ENCODE measurements at places on chromosomes 1 and 21.
A peak's percentile ranks its signal among the peaks of the same experiment; 100 is the strongest.

DNA sequence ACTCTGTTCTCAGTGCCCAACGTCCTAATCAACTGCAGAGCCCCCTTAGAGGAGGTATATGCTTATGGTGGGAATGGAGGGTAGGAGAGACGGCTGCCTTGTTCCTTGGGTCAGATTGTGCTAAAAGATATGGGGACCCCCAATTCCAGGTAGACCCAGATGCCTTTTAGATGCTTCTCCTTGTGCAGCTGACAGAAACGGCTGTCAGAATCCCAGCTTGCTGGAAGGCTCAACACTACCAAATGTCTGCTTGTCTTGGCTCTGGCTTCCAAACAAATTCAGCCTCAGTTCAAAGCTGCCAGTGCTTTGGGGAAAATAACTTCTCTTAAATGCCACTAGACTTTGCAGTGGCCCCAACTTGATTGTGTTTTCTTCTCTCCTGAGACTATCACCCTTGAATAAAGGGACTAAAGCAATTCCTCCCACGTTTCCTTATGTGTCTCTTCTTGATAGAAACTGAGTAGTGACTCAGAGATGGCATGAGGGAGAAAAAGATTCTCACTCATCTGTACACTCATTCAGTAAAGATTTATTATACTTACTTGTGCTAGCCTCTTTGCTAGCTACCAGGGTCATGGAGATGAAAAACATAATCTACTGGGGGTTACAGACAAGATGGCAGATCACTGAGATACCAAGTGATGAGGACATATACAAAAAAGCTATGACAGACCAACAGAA, 3.4 kb upstream of the RNF19B start:
- DNase-seq: no peak

GRCh38 chr1:58402444-58402843, 144.1 kb downstream of the OMA1 start:
- DNase-seq: no peak

GRCh38 chr1:46223472-46223943, 20.4 kb downstream of the LURAP1 start:
- peak; percentile 72 for DNase-seq

DNA sequence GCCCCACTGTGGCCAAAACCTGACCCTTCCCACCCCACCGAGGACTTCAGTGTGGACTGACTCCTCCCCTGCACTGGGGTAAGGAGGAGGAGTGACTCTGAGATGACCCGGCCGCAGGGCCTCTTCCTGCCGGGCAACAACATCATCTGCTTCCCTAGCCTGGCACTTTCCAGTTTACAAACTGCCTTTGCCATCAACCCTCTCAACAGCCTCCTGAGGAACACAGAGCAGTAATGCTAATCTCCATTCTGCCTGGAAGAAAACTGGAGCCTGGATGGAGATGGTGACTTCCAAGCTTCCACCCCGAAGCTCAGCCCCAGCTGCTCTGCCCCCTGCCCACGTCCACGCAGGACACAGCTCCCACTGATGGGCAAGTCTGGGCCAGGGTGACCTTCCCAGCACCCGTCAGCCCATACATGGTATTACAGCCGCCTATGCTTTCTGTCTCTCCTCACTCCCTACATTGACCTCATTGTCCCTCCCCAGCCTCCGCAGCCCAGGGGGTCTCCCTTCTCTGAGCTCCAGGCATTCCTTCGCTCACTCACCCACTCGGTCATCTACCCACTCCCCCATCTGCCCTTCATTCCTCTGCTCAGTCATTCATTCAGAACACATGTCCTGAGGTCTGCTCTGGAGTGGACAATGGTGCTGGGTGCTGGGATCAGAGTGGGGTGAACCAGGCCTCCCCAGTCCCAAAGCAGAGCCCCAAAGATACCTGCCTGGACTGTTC, 34.2 kb downstream of the RAP1GAP start:
- no peak for DNase-seq

GRCh38 chr1:32939655-32940371, 24.8 kb downstream of the RNF19B start:
- no peak for DNase-seq

- no peak for DNase-seq
Observed at GRCh38 chr1:166701603-166702100, 137.6 kb upstream of the POGK start.

DNA sequence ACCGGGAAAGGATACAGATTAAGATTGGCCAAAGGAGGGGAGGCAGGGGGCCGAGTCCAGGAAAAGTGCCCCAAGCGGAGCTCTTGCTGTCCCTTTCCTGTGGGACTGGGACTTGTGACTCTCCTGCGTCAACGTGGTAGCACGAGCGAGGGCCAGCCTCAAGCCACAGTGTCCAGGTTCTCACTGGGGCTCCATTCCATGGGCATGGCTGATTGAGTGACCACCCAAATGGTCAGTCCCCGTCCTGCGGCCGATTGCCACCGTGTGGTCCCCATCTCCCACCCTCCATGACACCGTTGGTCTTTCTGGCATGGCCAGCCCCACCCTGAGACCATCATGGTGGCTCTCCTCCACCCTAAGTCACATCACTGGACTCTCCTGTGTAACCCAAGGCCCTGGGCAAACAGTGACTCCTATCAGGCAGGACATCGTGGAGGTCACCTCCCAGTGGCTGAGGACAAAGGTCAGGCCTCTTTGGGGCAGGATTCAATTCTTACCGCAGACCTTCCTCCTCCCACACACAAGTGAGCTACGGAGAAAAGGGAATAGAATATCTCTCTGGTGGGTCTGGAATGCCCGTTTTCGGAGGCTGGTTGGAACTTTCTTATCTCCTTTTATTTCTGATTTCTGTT, 8.9 kb upstream of the C1orf174 start:
- DNase-seq: no peak

- DNase-seq: no peak
Observed at GRCh38 chr21:19565587-19565986, 1162.0 kb upstream of the TMPRSS15 start.

GRCh38 chr21:17495680-17496079, 17.2 kb upstream of the CXADR start:
- no peak for DNase-seq

DNA sequence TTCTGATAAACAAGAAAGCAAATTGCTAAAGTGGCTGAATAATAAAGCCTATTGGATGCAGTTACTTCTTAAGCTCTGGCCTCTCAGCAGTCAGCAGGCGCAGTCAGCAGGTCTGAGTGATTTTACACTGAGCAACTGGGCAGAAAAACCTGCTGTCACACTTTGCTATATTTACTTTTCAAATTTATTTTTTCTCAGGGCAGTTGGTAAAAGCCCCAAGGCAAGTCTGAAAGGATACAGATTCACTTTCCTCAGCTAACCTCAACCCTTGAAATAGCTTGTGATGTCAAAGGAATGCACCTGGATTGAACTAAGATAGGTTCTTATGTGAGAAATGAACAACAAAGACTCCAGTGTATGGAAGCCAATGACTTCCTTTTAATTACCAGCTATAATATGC, 34.0 kb downstream of the ATP5PF start:
- no peak for DNase-seq

GRCh38 chr1:82045221-82045620, 244.5 kb downstream of the ADGRL2 start:
- no peak for DNase-seq

- DNase-seq: no peak
Observed at GRCh38 chr1:187938092-187938491, 1109.3 kb downstream of the PLA2G4A start.

DNA sequence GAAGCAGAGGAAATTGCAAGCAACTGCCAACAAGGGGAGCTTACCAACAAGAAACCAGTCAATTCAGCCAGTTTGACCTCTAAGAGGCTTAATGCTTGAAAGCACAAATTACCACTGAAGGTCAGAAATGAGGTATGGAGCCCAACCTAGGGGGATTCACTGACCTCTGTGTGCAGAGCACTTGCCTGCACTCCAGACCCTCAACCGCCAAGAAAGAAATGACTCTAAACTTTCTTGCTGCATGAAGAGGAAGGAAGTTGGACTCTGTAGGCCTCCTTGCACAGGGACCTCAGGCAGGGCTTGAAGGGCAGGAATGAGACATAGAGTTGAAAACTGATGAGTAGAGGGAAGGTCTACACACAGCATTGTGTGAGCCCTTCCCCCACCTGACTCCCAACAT, 10.0 kb downstream of the ARMH1 start:
- no peak for DNase-seq

DNA sequence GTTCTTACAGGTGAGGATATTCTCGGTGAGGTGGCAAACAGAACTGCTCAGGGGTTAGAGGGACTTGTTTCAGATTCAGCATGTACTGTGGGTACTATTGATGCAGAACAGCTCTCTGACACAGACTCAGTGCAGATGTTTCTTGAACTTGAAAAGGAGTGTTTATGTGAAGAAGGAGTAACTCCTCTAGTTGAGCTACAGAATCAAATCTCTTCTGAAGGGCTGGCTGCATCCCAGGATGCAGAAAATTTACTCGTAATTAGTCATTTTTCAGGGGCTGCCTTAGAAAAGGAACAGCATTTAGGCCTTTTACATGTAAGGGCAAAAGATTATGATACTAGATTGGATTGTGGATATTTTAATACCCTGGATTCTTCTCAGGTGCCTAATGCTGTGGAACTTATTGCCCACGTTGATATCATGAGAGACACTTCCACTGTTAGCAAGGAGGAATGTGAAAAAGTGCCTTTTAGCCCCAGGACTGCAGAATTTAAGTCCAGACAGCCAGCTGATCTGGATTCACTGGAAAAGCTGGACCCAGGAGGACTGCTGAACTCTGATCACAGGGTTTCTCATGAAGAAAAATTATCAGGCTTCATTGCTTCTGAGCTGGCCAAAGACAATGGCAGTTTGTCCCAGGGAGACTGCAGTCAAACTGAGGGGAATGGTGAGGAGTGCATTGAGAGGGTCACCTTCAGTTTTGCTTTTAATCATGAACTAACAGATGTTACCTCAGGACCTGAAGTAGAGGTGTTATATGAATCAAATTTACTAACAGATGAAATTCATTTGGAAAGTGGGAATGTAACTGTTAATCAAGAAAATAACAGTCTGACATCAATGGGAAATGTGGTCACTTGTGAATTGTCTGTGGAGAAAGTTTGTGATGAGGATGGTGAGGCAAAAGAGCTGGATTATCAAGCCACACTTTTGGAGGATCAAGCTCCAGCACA, 79.6 kb upstream of the BMP8A start:
- DNase-seq: no peak

DNA sequence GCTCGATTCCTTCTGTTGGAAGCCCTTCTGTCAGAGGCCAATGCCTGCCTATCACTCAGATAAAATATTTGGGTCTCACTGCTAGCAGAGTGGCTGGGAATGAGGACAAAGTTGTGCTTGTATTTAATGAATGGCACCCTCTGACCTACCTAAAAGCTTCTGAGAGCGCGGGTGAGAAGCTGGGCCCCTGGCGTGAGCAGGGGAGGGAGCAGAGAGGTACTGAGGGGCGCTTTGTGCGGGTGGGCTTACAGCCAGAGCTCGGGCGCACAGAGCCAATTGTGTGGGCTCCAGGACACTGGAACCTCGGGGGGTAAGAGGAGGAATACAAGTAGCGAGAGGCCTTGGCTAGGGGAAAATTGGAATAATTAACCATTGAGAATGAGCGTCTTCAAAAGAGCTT, 32.3 kb downstream of the PCAT6 start:
- no peak for DNase-seq

DNA sequence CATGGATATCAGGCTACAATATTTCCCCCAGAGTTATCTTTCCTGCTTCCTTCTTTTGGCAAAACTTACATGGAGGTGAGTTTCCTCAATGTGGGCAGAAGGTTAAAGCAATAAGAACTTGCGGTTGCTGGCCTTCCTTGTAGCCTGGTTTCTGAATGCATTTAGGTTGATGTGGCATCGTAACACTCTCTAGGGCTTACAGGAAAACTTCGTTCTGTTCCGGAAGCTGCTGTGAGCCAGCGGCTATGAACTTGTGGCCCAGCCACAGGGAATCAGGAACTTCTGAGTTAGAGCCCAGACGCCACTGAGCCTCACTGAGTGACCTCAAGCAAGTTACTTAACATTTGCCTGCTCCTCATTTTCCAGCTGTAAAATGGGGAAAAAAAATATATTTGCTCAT, 623.4 kb upstream of the ADAMTS5 start:
- no peak for DNase-seq

GRCh38 chr1:164591858-164592257, 32.9 kb downstream of the PBX1 start:
- no peak for DNase-seq

- no peak for DNase-seq
Observed at GRCh38 chr1:208475951-208476845, 232.0 kb upstream of the PLXNA2 start.

DNA sequence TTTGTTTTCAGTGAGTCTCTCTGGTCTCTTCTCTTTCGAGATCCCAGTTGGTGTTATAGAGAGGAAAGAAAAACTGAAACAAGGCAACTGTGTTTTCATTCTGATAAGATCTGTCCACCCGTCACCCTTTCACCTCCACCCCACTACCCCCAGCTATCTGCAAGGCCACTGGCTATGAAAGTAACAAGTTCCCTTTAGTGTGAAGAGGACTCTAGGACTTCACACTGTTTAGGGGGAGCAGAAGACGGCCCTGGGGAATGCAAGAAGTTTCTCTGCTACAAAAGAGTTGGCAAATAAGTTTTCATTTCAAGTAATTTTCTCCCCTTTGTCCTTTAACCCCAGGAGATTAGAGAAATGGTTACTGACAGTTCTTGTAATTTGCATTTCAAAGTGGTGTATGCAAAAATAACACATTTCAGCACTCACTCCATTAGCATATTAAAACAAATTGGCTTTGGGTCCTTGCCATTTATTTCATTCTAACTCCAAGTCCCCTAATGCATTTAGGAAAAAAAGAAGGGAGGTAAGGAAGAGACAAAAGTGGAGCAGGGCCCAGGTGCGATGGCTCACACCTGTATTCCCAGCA, 79.6 kb upstream of the PPM1J start:
- no peak for DNase-seq

GRCh38 chr1:169548282-169548681, 38.0 kb downstream of the F5 start:
- no peak for DNase-seq

DNA sequence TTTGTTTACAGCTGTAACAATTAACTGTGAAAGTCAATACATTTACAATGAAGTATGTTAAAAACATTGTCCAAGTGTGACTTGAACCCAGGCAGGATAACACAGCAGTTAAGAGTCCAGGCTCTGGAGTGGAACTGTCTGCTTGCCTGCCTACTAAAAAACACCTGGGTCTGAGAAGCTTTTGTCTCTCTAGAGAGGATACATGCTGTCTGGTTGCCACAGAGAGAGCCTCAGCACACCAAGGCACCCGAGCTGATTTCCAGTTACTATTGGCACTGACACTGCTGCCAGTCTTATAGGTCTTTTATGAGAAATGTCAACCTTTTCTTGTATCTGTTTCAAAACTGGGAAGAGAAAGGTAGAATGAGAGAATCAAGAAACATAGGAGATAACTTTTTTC, 20.2 kb upstream of the RALGPS2 start:
- DNase-seq: no peak

- DNase-seq: peak; percentile 36
Observed at GRCh38 chr1:7810395-7810794, 26.3 kb downstream of the PER3 start.
